ENCODE measurements at places on chromosomes 1 and 21.

DNA sequence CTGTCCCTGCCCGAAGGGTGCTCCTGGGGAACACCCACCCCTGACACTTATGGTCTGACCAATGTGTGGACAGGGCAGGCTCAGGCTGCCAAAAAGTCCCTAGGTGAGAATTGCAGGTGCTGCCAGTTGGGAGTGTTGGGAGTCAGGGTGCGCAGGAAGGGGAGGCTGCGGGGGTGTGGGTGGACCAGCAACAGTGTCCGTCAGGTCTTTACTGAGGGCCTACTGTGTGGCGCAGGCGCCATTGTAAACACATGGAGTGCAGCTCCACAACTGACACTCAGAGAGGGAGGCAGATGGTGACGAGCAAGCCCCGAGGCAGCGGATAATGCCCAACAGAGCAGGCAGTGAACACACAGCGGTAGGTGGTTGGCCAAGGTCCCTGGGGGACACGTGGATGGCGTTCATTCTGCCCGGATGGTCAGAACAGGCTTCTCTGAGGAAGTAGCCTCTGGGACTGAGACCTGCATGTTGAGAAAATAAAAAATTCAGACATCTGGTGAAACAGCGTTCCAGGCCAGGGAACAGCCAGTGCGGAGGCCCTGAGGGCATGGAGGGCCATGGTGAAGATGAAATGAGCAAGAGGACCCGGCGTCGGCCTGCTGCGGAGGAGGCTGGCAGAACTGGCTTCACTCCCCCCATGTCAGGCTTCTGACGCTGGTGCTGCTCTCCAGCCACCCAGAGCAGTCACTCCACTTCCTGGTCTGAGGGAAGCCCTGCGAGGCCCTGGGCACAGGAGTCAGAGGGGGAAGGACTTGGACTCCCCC lies 136.2 kb upstream of the ZBTB40 start:
- peak; percentile 40 for DNase-seq

DNA sequence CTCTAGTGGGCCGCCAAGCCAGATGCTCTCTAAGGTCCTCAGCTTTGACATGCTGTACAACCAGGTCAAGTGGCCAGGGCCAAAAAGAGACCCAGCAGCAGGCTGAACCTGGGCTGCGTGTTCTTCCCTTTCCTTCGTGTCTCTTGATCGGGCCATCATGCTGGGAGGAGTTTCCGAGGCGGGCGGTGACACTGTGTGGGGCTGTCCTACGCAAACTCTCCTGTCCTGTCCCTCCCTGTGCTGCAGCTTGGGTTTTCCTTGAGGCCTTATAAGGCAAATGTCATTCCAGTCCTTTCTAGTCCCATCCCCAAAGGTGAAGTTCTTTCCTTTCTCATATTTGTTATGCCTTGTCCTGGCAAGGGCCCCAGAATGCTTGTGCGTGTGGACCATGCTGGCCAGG lies 56.7 kb downstream of the ARHGEF10L start:
- DNase-seq: no peak

- DNase-seq: no peak
Observed at GRCh38 chr1:66273656-66274055, 260.3 kb upstream of the SGIP1 start.

- no peak for DNase-seq
Observed at GRCh38 chr1:107817935-107818334, 147.0 kb downstream of the VAV3 start.

GRCh38 chr1:242586360-242586680 lies 61.8 kb upstream of the PLD5 start:
- DNase-seq: no peak

GRCh38 chr1:78604643-78605042 lies 15.6 kb upstream of the IFI44L start:
- no peak for DNase-seq

- DNase-seq: no peak
Observed at GRCh38 chr1:213138391-213138790, 87.3 kb downstream of the RPS6KC1 start.

DNA sequence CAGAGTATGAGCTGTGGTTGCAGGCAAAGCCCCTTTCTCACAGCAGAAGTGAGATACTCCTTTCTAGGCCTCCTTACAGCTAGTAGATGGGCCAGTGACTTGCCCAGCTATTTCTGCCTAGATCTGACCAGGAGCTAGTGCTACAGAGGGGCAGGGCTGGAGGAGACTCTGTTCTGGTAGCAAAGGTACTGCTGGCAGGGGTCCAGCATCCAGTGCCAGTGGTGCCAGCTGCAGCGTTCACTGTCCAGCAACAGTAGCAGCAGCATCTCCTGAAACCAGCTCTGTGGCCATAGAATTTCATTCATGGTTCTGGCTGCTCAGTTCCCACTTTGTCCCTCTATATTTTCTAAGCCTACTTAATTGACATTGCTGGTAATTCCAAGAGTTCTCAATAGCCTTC lies 62.5 kb upstream of the CNN3 start:
- no peak for DNase-seq
